ENCODE measurements at places on chromosomes 11 and 22.
A peak's percentile ranks its signal among the peaks of the same experiment; 100 is the strongest.

- DNase-seq, result peak; percentile 82
Observed at GRCh38 chr11:118921121-118921928, 4.4 kb downstream of the BCL9L start.

- no peak for DNase-seq
Observed at GRCh38 chr11:64059339-64060140, 23.8 kb downstream of the FLRT1 start.

DNA sequence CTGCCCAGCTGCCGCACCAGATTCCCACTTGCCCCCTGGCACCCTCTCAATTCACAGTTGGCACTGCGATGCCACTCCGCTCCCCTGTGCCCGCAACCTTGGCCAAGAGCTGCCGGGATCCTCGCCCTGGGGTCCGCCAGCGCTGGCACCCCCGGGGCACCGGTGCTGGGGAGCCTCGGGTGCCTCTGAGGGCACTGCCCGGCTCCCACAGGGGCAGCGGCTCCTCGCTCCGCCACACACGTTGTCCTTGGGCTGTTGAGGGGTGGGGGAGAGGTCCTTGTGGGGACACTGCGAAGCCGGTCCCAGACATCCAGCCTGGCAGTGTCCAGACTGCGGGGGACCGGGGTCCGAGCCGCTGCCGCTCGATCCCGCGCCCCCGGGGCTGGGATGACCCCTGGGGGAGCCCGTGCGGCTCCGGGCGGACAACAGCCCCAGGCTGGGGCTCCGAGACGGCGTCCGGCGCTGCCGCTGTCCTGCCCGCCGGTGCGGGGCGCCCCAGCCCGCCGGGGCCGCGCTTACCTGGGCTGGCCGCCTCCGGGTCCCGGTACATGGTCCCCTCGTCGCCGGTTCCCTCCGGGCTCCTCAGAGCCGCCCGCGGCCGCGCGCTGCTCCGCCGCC, 496 bp downstream of the SYT7 start:
- DNase-seq, result no peak

GRCh38 chr22:30607300-30607930, 441 bp downstream of the TCN2 start:
- no peak for DNase-seq

DNA sequence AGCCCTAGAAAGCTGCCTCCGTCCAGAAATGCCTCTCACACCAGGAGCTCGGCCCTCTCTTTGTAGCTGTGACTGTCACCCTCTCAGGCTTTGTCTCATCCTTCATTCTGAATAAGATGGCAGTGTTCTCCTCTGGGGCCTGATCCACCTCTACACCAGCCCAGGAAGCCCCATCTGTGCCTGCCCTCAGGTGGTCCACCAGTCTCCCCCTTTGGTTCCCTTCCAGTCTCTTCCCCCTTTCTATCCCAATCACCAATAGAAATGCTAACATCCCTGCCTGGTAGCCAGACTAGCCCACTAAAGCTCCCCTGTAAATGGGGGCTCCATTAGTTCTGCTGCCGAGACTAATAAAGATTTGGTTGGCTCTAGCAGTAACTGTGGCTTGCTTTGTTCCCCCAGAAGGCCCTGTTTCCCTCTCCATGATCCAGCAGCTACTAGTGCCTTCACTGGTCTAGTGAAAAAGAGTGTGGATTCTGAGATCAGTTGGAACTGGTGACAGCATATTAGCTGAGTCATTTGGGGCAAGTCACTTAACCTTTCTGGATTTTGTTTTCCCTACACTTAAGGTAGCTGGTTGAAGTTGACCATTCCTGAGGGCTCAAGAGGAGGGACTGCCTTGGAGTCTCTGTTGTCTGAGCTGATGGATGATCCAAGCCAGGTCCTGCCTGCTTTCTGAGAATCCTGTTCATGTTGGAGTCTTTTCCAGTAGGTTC, 16.2 kb downstream of the PLEKHB1 start:
- no peak for DNase-seq

DNA sequence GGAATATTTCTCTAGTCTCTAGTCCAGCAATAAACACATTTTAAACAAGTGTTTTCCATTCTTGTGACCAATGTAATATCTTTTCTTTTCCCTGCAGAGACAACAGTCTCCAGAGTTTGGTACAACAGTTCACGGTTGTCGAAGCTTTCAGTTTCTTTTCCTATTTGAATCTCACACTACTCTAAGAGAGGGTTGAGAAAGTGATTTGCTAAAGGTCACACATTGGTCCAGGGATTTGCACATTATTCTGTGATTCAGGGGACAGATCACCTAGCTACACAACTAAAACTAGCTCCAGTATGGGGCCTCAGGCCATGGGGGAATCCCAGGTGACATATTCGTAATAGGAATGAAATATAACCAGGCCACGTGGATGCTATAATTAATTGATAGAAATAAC, 132.5 kb downstream of the HIPK3 start:
- no peak for DNase-seq

DNA sequence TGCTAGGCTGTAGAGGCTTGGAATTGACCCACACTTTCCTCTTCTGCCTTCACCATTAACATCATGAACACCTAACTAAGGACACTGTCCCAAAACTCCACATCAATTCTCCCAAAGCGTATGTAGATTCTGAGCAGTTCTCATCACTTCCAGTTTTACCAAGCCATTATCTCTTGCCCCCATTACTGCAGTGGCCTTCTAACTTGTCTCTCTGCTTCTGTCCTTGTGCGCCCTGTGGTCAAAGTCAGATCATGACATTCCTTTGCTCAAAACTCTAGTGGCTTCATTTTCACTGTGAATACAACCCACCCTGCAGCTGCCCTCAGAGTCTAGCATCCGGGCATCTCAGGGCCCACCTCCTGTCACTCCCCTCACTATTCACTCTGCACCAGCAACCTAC, 13.1 kb upstream of the TOP3B start:
- no peak for DNase-seq

DNA sequence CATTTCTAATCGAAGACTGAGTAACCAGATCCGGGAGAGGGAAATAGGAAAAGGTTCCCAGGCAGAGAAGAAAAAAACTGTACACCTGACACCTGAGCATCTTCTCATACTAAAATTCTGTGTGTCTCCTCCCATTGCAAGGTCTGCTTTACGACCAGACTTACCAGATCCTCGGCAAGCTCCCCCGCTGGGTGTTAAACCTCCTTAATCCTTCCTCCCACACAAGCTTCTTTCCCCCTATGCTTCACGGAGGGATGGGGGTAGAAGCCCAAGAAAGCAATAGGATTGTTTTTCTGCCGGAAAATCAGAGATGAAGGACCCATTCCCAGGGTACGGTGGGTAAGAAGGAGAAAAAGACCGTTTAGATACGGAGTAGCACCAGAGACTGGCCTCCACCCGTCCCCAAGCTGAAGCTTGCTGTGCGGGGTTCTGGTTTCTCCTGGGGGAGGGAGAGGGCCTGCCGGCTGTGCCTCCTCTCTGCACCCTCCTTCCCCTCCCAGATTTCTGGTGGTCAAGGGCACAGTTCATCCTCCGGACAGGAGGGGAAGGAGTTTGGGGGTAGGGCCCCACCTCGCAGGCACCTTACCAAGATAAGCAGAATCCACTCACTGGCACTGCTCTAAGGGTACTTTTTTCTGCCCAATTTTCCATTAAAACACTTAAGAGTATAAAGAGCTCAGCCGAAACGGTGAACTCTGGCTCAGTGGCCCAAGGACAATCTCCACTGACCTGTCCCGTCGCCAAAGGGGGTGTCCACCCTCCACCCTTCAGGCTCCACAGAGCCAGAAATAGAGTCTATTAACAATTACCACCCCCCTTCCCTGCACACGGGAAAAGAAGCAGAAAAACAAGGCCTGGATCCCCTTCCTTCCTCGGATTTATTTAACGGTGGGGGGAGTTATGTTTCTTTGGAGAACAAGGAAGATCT, 1.2 kb downstream of the TOB2 start:
- peak; percentile 11 for DNase-seq

- no peak for DNase-seq
Observed at GRCh38 chr11:70063555-70063954, 14.6 kb upstream of the ANO1 start.

GRCh38 chr11:83006877-83007330, 64.8 kb downstream of the RAB30 start:
- no peak for DNase-seq

Measured in LHCN-M2 (cell line).